Activated CD4-positive, alpha-beta T cell treated with anti-CD3 and anti-CD28 coated beads, Interleukin-2, amount 50 U/mL, for 48 hours (primary cell): ENCODE measurements at places on chromosomes 3 and 15.

DNA sequence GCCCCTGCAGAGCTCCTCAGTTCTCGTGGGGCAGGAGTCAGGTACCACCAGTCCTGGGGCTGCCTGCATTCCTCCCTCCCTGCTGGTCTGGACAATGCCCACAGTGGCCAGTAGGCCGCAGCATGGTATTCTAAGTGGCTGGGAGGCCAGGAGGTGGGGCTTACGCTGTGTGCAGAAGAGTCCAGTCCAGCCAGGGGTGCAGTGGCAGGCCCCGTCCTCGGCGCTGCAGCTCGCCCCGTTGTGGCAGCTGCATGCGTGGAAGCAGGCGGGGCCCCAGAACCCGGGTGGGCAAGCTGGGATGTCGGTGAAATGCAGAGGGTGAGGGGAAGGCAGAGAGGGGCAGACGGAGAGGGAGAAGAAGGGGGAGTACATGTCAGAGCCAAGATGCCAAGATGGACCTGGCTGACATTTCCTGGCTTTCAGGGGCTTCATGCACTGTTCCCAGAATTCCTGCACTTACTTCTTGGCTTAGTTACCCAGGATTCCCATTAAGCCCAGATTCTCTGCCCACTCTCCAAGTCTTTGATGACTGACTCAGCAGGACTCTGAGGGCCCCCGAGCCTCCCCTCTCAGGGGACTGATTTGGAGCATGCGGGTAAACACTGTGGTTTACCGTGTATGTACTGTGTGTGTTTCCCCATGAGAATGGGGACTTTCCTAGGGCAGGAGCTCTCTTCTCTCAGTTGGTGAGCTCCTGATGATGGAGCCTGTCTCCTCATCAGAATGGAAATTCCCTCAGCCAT lies 47.5 kb downstream of the RAB11A start:
- peak; percentile 48 for DNase-seq

- DNase-seq = no peak
Observed at GRCh38 chr3:178419071-178419470, 117.2 kb upstream of the KCNMB2 start.

DNA sequence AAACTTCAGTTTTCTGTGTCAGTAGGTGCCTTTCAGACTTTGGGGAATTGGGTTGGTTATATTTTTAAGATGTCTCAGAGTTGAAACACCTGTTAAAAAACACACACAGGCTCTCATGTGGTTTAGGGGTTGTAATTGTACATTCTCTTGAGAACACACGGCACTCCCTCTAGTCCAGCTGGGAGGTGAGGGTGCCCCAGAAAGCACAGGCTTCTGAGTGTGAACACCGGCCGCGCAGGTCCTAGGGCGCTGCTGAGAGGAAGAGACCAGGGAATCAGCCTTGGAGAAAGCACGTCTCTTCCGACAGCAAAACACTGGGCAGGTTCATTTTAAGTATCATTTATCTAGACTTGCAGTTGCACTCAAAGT lies 68.0 kb upstream of the RPL35A start:
- no peak for DNase-seq

- no peak for DNase-seq
Observed at GRCh38 chr3:58562498-58562897, 14.7 kb downstream of the FAM107A start.

- no peak for DNase-seq
Observed at GRCh38 chr3:105653166-105653565, 215.6 kb downstream of the CBLB start.

DNA sequence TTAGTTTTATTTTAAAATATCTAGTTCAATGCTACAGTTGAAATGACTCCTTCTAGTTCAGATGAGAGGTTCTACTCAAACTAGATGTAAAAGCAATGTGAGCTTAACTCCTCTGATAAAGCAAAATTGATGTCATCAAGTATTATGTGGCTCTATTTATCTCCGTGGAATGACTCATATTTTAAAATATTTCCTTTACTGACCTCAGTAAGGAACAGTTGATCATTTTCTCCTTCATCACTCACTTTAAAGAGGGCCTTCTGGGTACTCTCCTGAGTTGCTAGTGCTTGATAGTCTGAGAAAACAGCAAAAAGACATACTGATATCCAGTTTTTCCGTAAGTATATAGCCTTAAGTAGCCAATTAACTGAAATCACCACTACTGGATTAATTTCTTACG lies 1099.3 kb downstream of the ROBO2 start:
- DNase-seq = no peak

GRCh38 chr3:147421184-147421912 lies 12.2 kb downstream of the ZIC1 start:
- DNase-seq = no peak

DNA sequence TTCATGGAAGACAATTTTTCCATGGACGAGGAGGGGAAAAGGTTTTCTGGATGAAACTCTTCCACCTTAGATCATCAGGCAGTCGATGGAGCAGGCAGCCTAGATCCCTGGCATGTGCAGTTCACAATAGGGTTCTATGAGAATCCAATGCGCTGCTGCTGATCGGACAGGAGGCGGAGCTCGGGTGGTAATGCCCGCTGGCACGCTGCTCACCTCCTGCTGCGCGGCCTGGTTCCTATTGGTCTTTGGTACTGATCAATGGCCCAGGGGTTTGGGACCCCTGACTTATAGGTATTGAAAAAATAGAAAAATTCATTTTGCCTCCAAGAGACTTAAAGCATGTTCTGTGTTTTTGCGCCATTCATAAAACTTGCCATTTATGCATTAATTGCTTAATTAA lies 793.9 kb upstream of the NR2F2 start:
- no peak for DNase-seq
